ENCODE measurements at places on chromosomes 2 and 18.

DNA sequence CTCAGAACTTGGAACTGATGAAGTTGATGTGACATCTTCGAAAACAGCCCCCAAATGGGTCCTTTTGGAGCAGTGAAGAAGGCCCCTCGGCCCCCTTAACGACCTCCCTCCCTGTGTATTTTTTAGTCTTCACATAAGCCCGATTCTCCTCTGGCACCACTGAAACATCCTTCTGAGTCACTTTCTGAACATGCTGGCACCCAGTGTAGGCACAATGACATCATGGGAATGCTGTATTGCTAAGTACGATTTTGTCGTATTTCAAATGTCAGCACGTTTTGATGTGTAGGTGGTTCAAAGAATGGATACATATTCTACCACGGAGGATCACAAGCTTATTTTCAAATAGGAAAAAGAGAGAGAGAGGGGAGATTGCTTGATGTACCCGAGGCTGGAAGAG is 111.7 kb upstream of the RIOK3 start:
- DNase-seq: no peak

DNA sequence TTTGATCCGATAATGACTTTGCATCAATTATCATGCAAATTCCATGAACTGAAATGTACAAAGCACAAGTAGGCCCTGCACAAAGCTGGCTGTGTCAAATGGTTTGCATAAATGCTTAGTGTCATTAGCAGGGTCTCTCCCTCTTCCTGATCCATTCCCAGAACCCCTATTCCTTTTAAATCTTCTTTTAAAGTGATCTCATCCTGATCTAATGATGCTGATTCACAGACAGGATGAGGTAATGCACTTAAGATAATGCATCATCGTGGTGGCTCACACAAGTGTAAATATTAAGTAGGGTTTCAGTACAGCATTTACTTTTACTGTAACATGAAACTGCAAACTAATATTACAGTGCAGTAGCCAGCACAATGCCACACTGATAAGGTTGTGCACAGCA is 304.8 kb upstream of the SOX11 start:
- DNase-seq: no peak

- no peak for DNase-seq
Observed at GRCh38 chr2:191412353-191412752, 167.1 kb downstream of the MYO1B start.

DNA sequence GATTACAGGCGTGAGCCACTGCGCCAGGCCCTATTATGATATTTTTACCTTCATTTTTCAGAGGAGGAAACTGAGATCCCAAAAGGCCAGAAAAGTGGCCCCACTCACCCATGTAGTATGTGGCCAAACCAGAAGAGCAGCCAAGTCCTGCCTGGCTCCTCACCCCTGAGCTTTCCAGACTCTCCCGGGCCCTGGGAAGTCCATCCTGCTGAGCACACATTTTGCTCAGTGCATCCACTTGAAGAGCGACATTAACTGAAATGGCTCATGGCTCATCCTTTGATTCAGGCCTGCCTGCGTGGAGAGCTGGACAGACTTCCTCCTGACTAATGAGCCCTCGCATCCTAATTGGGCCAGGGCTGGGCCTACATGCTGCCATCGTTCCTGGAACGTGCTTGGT is 9.5 kb upstream of the NGEF start:
- DNase-seq: no peak

GRCh38 chr2:38466876-38467767 is 90.0 kb upstream of the ATL2 start:
- DNase-seq: no peak

DNA sequence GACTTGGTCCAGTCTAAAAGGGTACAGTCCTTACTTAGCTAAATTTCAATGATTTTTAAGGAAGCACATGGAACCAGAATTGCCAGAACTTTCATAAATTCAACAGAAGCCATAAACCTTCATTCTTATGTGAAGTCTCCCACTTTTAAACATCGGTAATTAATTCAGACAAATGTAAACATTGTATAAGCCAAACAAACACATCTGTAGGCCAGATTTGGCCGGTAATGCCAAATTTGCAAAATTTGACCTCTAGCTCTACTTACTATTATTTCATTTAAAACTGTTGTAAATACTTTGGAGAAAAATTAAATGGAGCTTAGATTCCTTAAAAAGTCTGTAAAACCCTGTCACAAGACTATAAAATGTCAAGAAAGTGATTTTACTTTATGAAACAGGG is 83.2 kb upstream of the GALNT5 start:
- no peak for DNase-seq

DNA sequence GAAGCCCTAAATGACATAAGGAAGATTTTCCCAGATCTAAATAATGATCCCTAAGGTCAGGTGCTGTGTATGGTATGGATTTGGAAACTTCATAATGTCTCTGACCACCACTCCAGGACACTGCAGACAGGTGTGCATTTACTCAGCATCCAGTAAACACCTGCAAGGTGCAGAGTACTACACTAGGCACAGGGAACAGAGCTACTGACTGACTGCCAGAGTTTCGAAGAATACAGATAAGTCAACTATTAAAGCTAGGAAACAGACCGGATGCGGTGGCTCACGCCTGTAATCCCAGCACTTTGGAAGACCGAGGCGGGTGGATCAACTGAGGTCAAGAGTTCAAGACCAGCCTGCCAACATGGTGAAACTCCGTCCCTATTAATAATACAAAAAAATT is 65.0 kb downstream of the ATP8B1 start:
- DNase-seq: no peak

GRCh38 chr2:241793385-241793784 is 15.6 kb upstream of the NEU4 start:
- no peak for DNase-seq

GRCh38 chr2:177763531-177764265 is 308.9 kb downstream of the PDE11A start:
- DNase-seq: peak; percentile 26

DNA sequence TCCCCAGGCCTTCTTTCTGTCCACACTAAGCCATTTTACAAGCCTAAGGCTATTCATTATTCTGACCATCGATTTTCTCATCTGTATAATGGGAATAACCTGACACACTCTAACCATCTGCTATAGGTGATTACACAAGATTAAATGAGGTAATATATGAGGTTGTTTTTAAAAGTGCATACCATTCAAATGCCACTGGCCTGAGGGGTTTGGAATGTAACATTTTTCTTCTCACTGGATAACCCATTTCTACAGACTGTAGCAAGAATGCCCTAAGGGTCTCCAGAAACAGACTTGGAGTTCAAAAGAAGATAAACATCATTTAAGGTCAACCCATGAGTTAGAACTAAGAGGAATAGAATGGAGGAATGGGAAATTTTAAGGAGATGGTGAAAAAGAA is 111.7 kb upstream of the SETBP1 start:
- no peak for DNase-seq

DNA sequence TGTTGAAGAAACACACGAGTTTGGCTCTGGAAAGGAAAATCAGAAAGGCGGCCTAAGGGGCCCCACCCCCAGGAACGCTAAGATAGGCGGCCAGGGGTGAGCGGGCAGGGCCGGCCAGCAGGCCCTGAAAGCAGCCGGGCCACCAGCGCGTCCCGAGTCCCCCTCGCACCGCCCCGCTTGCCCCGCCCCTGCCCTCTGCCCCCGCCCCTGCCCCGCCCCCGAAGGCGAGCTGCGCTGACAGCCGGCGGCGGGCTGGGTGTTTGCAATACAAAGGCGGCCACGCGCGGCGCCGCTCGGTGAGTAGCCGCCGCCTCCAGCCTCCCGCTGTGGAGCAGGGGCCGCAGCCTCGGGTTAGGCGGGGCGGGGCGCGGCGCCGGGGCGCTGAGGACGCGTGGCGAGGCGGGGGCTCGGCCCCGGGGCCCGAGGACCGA is at the start of gene LPIN1:
Gene LPIN1 (plus strand): TSS at position 257 of the 431 bp plus-strand sequence. CDS start 18,910 bp downstream, outside the sequence.
- DNase-seq: peak; percentile 57

GRCh38 chr2:46770622-46771021 is 145.0 kb downstream of the MCFD2 start:
- DNase-seq: no peak

GRCh38 chr2:23523373-23524260 is 138.6 kb downstream of the KLHL29 start:
- DNase-seq: no peak

GRCh38 chr2:120587279-120587996 is 148.2 kb upstream of the GLI2 start:
- no peak for DNase-seq

- DNase-seq: no peak
Observed at GRCh38 chr2:54839461-54840255, 116.2 kb downstream of the EML6 start.
